ENCODE measurements at places on chromosomes 2 and 18.

GRCh38 chr2:15313657-15314056, 247.5 kb downstream of the NBAS start:
- DNase-seq = no peak

GRCh38 chr2:216477283-216478035, 21.2 kb upstream of the RPL37A start:
- DNase-seq = peak; percentile 73

DNA sequence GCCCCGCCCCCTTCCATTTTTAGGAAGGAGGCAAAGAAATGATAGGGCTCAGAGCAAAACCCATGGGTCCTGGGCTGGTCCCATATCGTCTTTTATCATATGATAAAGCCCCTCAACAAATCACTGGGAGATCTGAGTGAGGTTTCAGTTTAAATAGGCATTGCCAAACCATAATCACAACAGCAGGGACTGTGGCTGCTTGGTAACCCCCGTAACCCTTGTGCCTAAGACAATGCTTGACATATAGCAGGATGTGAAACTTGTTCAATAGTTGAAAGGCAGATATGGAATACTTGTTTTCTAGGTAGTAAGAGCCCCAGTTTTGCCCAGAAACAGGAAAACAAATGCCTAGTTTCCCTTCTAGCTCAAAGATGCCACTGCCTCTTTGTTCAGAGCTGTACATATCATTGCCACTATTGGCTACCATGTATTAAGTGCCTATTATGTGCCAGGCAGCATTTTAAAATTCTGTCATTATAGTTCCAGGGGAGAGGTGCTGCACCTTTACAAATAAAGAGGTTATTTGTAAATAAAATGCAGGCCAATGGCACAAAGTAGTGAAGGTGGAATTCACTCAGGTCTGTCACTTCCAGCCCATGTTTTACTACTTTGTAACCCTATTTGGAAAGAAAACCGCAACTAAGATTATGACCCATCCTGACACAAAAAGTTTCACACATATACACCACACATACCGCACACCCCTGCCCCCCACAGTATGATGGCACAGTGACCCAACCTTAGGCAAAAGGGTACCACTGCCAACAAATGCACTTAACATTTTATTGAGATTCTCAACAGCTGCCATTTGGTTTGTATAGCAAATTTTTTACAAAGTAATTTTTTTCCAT, 14.2 kb downstream of the NAGK start:
- DNase-seq = no peak

DNA sequence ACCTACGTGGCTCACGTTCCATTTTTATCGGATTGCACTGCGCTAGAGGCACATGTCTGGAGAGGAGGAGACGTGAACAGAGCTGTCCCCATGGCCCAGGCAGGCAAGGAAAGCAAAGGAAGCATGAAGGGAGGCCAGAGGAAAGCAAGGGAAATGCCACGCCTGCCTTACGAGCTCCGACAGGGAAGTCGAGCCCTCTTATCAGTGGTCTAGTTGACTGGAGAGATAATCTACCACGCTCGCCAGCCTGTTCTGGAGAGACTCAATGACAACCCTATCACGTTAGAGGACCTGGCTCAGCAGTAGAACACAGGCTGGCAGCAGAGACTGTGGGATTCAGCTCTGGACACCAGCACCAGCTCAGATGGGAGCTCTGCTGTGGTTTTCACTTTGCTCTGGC, 202.6 kb upstream of the ID2 start:
- DNase-seq = peak; percentile 22

- no peak for DNase-seq
Observed at GRCh38 chr2:24514820-24515219, 23.8 kb downstream of the NCOA1 start.

Data from GF-D8 (cell line).